ENCODE measurements at places on chromosomes 5 and 9.

GRCh38 chr5:176879663-176880361, 19.3 kb downstream of the HK3 start:
- no peak for DNase-seq

DNA sequence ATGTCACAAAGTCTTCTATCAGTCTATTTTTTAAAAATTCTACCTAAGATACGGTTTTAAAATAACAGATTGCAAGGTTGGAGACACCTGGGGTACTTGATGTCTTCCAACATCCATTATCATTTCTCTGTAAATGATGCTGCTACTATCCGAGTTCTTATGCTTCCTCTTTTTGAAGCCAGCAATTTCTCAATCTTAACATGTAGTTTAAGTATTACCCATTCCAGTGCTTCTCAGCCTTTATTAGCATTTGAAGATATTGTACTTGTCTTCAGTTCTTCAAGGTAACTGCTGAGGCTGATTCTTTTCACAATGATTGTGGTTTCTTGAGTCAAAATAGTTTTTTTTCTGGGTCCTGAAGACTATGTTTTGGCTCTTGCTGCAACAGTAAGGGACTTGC, 96.4 kb upstream of the SELENOP start:
- no peak for DNase-seq

DNA sequence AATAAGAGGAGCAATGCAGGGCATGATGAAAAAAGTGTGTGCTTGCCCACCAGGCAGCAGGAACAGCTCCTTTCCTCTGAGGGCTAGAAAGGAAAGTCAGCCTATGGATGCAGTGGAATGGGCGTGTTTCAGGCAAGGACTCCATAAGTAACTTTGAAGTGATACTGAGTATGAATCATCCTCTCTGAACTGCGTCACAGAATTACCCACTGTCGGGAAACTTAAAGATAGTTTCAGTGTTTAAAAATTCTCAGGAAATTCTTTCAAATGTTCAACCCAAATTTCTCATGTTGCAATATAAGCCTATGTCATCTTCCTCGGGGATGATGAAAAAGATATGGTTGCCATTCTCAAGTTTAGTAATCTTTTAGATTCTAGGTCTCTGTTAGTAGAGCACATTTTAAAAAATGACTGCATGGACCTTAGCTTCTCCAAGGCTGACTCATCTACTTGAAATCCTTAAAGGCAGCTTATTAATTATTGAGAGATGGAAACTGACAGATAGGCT, 27.7 kb downstream of the PTCD2 start:
- DNase-seq: no peak

- no peak for DNase-seq
Observed at GRCh38 chr5:1886846-1887587, 4.3 kb upstream of the IRX4 start.

Data from SHP77 treated with DMSO at 0.1 percent for 48 hours (cell line).